ENCODE measurements at places on chromosomes 12 and 14.

GRCh38 chr12:1080520-1081223 lies 89.6 kb downstream of the ERC1 start:
- no peak for DNase-seq

- no peak for DNase-seq
Measured at GRCh38 chr12:130978785-130979184, 25.1 kb downstream of the ADGRD1 start.

DNA sequence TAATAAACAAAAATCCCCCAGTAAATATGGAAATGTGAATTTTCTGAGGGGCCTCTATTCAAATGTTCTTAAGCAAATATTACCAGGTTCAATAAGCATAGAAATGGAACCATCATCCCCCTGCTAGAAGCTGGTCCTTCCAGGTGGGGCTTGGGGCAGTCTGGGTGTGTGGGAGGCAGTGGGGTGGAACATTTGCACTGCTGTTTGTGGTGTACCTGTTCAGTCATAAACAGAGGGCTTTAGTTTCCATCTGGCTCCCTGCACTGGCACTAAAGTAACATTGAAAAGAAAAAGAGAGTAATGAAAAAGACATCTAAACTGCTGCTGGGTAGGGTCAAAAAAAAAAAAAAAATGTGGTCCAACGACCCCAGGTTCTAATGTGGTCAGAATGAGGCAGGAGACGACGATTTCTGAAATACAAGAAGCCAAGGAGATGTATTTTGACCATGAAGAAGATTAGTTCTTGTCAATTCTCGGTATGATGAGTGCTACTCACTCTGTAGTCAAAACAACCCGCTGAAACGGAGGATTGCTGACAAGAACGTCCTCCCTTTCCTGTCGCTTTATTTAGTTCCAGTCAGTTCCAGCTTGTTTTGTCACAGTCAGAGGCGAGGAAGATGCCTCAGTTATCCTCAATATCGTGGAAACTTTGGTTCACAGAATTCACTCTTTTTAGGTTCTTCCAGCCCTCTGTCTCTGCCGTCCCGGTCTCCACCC lies 44.2 kb upstream of the MANSC4 start:
- DNase-seq = no peak

DNA sequence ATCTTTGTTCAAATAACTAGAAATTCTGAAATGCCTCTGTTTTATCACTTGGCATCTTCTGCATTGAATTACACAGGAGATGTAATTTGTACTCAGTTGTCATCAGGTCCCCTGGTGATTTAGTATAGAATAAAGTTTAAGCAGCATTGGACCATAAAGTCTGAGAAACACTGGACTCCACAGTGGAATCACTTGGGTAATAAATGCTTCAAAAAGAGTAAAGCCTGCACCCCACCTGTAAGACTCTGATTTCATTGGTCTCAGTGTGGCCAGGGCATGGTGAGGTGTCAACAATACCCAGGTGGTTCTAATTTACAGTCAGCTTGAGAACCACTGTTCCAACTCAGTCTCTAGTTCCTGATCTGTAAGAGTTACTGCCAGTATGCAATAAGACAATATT lies 148.9 kb downstream of the ITPR2 start:
- DNase-seq = no peak

GRCh38 chr14:97074856-97075255 lies 277.7 kb downstream of the VRK1 start:
- no peak for DNase-seq

GRCh38 chr12:68667896-68668295 lies 18.9 kb upstream of the NUP107 start:
- DNase-seq = no peak

- DNase-seq = no peak
Measured at GRCh38 chr12:4914720-4915119, 5.0 kb downstream of the KCNA1 start.

Measured in posterior cingulate gyrus (tissue), 11 donors.